ENCODE measurements at places on chromosomes 2 and 18.

DNA sequence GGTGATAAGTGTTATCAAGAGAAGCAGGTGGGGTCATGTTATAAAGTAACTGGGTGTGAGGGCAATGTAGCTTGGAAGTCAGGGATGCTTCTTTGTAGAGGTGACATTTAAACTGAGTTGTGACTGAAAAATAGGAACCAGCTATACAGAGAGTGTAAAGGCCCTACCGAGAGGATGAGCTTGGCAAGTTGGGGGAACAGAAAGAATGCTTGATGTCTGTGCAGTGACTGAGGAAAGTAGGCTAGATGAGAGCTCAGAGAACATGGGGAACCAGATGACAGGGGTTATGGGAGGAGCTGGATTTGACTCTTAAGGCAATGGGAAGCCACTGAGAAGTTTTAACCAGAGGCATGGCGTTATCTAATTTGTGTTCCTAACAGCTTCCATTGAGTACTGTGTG is 115.3 kb downstream of the DOCK10 start:
- no peak for DNase-seq

DNA sequence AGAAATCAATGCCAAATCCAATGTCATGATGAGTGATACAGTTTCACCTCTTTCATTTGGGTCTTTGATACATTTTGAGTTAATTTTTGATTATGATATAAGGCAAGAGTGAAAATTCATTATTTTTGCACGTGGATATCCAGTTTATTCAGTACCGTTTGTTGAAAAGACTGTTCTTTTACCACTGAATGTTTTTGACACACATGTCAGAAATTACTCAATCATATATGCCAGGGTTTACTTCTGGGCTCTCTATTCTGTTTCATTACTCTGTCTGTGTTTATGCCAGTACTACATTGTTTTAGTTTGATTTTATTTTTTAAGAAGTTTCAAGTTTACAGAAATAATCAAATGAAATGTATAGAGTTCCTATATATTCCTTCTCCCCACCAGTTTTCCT is 154.4 kb downstream of the PTPRM start:
- no peak for DNase-seq

- no peak for DNase-seq
Measured at GRCh38 chr18:27567434-27567833, 382.3 kb upstream of the CHST9 start.

- DNase-seq: peak; percentile 19
Measured at GRCh38 chr2:239259603-239260298, 141.1 kb downstream of the HDAC4 start.

DNA sequence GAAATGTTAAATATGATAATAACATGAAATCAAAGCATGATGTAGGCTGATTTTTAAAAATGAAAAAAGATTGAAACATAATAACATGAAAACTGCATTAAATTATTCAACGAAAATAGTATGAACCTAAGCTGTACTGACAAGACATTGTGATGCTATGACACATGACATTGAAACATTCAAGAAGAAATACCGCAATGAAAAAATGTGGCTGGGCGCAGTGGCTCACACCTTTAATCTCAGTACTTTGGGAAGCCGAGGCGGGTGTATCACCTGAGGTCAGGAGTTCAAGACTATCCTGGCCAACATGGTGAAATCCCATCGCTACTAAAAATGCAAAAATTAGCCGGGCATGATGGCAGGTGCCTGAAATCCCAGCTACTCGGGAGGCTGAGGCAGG is 14.6 kb downstream of the CXCR1 start:
- DNase-seq: no peak

DNA sequence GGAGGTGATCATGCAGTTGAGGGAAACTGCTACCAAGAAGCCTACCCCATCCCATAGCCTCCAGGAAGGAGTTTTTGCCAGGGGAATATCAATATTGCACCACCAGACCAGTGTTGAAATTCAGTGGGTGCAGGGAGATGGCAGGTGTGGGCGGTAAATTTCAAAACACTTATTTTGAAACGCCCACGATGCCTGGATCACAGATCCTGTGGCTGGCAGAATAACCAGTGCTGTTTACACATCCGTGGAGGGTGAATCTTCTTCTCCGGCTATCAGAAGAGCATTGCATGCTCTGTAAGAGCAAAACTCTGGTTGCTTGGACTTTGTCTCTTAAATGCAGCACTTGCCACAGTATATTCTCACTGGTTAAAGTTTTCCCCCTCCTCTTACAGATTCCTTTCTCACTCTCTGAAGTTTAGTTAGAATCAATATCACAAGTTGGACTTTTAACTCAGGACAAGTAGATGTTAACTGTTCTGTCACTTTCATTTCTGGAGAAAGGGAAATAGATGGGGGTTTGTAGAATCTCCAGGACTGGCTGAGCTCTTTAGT is 70.5 kb upstream of the ZCCHC2 start:
- no peak for DNase-seq

DNA sequence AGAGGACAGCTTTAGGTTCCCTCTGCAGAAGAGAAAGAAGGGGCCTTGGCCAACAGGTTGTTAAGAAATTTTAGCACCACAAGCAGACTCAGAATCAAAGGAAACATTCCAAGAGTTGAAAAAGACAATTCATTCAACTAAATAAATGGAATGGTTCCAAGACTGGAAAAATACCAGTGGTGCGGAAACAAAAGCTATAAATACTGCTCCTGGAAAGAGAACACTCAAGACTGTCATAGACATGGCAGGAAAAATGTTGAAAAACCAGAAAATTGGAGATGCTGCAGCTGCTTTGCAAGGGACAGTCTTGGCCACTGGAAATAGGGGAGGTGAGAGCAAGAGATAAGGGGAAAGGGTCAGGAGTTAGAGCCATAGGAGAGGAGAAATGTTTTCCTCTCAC is 312.7 kb upstream of the CYRIA start:
- DNase-seq: no peak
